ENCODE measurements at places on chromosomes 3 and 15.

DNA sequence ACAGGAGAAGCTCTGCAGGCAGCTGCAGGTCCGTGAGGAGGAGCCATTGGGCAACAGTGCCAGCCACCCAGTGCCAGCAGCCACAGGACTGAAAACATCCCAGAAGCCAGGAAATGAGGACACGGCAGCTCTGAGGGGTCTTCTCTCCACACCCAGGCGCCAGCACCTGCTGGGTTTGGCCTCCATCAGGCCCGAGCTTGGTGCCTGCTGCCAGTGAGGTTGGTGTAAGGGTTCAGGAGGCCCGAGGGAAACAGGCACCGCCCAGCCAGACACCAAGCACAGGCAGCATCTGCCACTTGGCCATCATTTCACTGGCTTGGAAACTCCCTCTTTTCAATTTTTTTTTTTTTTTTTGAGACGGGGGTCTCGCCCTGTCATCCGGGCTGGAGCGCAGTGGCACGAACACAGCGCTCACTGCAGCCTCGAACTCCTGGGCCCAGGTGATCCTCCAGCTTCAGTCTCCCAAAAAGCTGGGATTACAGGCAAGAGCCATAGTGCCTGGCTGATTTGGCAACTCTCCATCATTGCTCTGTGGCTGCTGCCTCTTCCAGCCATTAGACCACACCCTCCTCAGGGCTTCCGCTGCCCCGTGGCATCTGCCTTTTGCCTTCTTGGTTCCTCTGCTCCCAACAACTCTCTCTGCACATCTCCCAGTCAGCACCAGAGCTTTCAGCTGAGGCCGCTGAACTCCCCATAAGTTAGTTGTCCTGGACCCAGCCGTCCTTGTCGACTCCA is 1.5 kb upstream of the ITIH3 start:
- no peak for DNase-seq

DNA sequence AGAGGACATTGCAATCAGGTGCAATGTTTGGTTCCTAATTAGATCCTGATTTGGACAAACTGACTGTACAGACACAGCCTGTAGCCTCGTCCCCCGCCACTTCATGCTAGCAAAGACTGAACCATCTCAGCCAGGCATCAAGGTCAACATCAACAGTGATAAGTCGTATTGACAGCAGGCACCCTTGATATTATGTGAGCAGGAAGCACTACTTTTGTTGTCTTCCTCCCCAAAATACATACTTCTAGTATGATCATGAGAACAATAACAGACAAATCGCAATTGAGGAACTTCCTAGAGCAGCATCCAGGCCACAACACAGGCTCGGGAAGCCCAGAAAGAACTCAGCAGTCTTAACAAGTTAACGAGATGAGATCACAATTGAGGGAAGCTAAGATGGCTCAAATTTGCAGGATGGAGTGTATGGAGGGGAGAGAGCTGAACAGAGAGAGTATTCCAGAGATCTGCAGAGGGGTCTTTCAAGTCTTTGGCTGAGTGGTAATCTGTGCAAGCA is 20.4 kb downstream of the TGM5 start:
- no peak for DNase-seq

- no peak for DNase-seq
Observed at GRCh38 chr3:187490366-187490765, 122.2 kb downstream of the RTP4 start.

GRCh38 chr15:58465866-58466517 is 34.2 kb downstream of the LIPC start:
- DNase-seq: no peak

GRCh38 chr3:45914362-45915058 is 28.2 kb downstream of the CCR9 start:
- no peak for DNase-seq

DNA sequence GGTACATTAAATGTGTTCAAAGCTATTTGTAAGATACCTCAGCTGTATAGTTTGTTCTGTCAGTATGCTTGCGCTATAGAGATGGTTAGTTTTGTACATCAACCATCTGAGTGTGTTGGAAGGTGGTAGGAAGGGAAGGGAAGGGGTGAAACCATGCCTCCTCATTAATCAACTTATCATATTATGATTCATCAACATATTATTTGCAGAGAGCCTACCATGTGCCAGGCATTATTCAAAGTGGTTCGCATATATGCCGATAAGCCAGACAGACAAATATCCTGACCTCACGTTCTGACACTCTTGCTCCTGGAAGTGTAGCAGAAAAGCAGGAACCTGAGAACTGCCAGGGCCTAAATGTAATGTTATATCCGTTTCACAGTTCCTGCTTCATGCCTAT is 248.1 kb upstream of the NR2E3 start:
- no peak for DNase-seq

DNA sequence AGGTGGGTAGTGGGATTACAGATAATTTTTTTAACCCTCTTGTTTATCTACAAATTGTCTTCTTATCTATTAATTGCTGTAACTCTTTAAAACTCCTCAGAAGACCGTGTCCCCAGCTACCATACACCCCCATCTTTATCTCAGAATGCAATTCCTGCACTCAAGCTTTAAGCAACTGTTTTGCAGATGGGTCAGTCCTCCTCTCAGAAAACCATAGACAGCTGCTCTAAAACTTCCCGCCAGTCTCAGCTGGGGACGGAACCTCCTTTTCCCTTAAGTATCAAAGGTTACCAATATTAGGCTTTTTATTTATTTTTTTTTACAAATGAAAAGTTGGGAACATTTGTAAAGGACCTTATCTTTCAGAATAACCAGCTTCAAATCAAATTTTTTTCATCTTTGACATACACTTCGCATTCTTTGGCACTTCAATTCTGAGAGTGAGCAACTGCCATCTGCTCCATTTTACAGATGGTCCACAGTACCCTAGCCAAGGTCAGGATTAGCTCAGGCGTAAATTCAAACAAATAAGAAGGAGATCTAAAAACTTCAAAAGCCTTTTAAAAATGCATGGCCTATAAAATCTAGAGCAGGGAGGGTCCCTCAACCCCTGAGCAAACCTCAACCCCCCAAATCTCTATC is 1.3 kb downstream of the GATM start:
- no peak for DNase-seq
